ENCODE measurements at places on chromosomes 11 and 22.
A peak's percentile ranks its signal among the peaks of the same experiment; 100 is the strongest.

DNA sequence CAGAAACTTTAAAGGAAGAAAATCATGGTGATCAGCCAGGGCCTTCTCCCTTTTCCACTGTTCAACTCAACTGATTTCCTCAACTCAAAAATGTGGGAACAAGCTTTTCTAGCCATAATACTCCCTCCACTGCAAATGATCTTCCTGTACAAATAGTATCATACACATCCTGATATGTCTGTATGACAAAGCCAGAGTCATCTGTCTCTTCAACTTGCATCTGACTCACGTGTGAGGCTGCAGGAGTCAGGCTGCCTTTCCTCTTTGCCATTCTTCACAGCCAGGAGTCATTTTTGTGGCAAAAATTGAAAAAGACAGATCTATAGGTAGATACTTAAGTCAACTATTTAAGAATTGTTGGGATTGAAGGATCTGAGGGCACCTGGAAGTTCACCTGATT lies 13.3 kb downstream of the PATZ1 start:
- no peak for DNase-seq

DNA sequence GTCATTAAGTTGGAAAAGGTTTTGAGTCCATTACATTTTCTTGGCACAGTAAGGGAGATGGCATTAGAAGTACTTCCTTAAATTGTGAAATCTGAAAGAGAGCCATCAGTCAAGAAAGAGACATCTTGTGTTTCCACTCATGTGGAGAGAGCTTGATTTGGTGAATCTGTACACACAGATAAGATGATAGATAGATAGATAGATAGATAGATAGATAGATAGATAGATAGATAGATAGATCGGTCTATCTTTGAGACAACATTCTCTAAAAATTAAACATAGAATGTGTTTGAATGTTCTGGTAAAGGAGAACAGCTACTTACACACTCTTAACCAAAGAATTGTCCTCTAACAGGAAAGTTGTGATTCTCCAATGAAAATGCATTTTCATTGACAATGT lies 76.2 kb downstream of the TTC17 start:
- DNase-seq: no peak

DNA sequence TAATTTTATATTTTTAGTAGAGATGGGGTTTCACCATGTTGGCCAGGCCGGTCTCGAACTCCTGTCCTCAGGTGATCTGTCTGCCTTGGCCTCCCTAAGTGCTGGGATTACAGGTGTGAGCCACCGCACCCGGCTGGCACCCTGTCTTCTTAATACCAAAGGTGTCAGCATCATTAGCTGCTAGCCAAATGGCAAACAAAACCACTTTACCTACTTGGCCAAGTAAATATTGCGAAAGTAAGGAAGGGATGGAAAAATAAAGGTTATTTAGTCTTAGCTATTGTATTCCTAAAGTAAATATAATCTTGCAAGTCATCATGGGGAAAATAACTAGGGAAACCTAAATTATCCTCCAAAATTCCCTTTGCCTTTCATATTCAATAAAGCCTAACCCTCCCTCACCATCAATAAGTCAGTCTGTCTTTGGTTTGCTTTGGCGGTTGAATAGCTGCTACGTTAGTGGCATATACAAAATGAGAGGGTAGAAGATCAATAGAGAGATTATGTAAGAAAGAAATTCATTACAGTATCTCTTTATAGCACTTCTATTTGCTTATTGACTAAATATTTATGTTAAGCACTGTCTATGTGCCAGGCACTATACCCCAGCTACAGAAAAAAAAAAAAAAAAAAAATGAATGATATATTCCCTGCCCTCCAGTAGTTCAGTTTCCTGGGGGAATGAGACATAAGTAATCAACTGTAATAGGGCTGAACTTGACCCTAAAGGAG lies 40.2 kb upstream of the CFAP300 start:
- no peak for DNase-seq

DNA sequence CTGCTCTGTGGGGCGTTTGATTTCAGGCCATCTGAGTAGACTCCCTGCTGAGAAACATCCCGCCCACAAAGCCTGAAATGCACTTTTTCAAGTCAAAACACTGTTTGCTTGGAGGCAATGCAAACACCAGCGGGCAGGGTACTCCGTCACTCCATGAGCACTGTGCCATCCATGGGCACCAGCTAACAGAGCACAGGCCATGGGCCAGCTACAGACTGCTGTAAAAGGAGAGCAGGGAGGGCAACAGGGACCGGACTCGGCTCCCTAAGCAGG lies 16.6 kb upstream of the EFCAB6 start:
- no peak for DNase-seq

GRCh38 chr11:131378931-131379330 lies 8.5 kb downstream of the NTM start:
- no peak for DNase-seq

- DNase-seq: no peak
These were observed 138.6 kb downstream of the TEAD1 start for GRCh38 chr11:12812849-12813248.

GRCh38 chr11:69669486-69669885 lies 5.7 kb downstream of the LTO1 start:
- peak; percentile 55 for DNase-seq

- DNase-seq: no peak
These were observed 32.5 kb downstream of the MUC15 start for GRCh38 chr11:26539517-26539916.

- no peak for DNase-seq
These were observed 196.9 kb downstream of the SNX19 start for GRCh38 chr11:130719220-130719915.

GRCh38 chr11:104819603-104820002 lies 78.7 kb downstream of the CASP12 start:
- no peak for DNase-seq

DNA sequence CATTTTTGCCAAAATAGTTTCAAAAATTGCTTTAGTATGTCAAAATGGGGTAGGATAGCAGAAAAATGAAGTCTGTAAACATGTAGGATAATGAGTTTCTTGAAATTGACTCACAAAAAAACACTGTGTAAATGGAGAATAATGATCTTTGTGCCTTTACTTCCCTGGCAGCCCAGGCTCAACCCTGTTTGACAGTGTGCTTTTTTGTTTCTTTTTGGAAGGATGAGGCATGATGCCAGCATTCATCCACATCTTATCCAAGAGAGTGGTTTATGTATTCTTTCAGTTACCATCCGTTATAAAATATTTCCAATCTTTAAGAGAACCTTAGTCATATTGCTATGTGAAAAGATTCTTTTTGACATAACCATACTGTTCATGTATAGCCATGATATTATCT lies 70.6 kb downstream of the ARHGAP42 start:
- DNase-seq: no peak

- DNase-seq: no peak
These were observed 142.0 kb upstream of the BDNF start for GRCh38 chr11:27842290-27842689.
